ENCODE measurements at places on chromosomes 12 and 14.

GRCh38 chr14:24092505-24093206 is 1.5 kb upstream of the PCK2 start:
- DNase-seq, result no peak

DNA sequence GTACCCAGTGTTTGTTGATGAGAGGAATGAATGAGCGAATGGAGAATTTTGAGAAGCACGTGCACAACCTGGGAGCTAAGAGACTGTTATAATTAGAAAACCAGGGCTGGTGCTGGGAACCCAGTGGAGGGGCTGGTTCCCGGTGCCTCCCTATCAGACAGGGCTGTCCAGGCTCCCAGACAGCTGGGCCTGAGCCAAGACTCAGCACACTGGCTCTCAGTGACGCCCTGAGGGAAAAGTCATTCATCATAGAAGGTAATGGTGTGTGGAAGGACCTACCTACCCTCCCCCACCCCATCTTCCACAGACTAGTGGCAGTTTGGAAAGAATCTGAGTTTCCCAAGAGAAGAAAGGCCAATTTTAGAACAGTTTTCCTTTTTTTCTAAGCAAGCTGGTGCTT is 34.7 kb downstream of the KCNA5 start:
- DNase-seq, result no peak

- no peak for DNase-seq
Observed at GRCh38 chr12:90499795-90500194, 455.2 kb downstream of the CCER1 start.

- no peak for DNase-seq
Observed at GRCh38 chr14:80867091-80867490, 74.4 kb downstream of the CEP128 start.

- peak; percentile 25 for DNase-seq
Observed at GRCh38 chr12:25320123-25321006, 69.6 kb upstream of the KRAS start.

DNA sequence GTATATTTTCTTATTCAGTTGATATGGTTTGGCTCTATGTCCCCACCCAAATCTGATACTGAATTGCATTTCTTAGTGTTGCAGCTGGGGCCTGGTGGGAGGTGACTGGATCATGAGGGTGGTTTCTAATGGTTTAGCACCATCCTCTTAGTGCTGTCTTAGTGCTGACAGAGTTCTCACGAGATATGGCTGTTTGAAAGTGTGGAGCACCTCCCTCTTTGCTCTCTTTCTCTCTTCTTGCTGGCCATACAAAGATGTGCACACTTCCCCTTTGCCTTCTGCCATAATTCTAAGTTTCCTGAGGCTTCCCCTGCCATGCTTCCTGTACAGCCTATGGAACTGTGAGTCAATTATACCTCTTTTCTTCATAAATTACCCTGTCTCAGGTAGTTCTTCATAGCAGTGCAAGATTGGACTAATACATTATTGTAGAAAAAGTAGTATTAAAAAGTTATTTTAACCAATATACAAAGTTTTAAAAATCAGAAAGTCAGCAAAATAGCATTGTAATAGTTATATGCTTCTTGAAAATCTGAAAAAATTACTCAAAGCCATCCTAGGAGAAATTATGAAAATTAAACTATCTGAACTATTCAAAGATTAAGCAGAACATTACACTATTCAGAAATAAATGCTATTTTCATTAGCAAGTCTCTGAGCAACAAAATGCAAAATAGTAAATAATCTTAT is 84.1 kb downstream of the PPP1R12A start:
- DNase-seq, result no peak
